Neural progenitor cell (in vitro differentiated cells): ENCODE measurements at places on chromosomes 11 and 22. TPM values are rescaled to one million over a fixed set of nuclear protein-coding genes. Genes with fewer than 3 reads are reported as not detected.

The NARS2 gene
- 41.9 and 53.0 TPM in 2 replicates for total RNA-seq

DNA sequence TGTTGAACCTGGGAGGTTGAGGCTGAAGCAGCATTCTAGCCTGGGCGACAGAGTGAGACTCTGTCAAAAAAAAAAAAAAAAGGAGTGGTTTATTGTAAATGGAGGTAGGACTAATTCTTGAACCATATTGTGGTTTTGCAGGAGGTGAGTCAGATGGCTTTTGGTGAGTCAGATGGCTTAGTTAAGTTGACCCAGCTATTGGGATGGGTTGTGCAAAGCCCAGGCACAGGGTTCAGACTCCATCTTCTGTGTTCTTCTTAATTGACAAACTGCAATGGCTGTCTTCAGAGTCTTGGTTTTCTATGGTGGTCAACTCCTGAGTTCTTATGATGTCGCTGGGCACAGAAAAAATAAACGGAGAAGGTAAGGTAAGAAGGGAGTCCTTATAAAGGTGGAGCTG lies 182.7 kb downstream of the ADAMTS15 start:
- no peaks in the 10 kb centered on the region for H3K4me1 ChIP-seq
- no peaks in the 10 kb centered on the region for H3K36me3 ChIP-seq
- no peak for DNase-seq
- H3K27me3 ChIP-seq = no peaks in the 10 kb centered on the region
- no peak overlapping the region for H3K4me3 ChIP-seq
- H3K27ac ChIP-seq = no peak overlapping the region

DNA sequence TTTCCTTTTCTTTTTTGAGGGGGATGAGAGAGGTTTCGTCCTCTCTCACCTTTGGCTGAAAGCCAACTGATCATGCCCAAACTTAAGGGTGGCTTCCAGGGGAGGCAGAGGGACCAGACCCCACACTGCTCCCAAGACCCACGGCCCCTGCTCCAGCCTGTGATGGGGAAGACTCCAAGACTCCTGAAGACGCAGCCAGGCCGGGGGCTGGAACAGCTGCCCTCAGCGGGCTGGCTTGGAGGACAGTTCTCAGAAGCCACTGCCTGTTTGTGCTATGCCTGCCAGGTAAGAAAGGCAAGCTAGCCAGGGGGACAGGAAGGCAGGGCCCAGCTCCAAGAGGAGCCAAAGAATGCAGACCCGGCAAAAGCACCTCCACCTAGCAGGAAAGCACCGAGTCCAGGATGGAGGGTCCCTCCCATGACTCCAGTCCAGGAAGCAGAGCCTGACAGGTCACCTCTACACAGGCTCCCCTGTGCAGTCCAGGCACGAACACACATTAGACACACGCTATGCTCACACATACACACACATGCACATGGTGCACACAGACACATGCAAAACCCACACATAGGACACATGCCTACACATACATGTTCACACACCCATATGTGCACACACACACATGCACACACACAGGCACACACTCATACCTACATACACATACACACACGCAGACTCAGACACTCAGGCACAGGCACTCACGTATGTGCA lies 31.3 kb downstream of the GNB1L start:
- no peak for DNase-seq
- no peaks in the 10 kb centered on the region for H3K27me3 ChIP-seq
- no peak overlapping the region for H3K4me3 ChIP-seq
- H3K27ac ChIP-seq = no peak overlapping the region
- no peaks in the 10 kb centered on the region for H3K36me3 ChIP-seq

The CBLIF gene
- not detected in 2 replicates for total RNA-seq
